HS-5 (cell line): ENCODE measurements at places on chromosomes 6 and 20.

DNA sequence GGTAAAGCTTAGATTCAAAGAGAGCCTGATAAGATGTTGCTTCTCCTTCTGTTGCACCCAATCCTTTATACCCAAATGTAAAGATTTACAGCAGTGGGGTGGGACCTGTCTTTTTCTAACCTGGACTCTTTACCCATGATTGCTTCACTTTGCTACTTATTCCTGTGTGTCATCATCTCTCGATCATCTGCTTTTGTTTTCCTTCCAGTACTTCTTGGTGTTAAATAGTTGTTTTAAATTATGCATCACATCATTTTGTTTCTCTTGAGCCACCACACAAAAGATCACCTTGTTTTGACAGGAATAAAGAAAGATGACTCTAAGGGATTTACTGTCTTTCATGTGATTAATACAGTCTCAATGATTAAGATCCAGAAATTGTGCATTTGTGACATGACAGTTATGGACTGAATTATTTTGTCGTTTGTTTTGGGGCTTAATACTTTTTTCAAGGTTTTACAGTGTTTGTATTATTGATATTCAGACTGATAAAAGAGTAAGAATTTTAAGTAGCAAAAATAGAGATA lies 123.1 kb downstream of the CDKAL1 start:
- no peak for DNase-seq

DNA sequence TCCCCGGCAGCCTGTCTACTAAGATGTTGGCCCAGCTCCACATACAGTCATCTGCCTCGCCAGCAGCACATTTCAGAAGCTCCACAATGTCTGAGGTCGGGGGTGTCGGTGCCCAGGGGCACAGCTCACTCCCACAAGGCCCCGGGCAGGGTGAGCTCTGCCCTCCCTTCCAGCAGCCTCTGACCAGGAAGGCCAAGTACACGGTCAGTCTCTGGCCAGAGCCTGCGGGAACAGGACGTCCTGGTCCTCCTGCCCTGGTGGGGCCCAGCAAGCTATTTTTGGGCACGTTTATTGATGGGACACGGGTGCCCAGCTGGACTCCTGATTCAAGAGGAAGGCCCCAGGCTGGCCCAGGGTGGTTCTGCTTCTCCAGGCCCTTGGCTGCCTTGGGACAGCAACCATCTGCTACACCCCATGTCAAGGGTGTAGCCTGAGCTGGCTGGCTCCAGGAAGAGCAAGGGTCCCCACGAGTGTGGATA lies 114.9 kb upstream of the PTPN1 start:
- DNase-seq, result no peak

DNA sequence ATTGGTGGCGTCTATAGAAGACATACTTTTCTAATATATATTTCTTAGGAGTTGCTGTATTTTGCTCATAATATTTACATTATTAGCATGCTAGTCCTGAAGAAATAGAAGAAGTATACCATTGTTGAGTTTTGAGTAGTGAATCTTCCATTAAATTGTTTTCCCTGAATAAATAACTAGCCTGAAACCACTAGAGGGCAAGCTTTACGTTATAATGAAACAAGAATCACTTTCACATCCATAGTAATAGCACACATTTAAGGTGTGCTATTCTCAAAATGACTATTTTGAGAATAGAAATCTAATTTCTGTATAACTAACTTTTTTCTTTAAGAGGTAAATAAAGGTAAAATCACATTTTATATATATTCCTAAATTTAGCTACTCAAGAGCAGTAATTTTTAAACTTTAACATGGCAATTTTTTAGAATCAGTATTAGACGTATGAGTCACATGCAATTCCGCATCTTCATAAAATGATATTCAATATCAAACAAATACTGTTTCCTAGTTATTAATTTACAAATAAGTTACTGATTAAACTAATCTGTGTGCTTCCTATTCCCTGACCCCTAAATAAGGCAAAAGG lies 213.2 kb upstream of the MANEA start:
- peak; percentile 6 for DNase-seq

GRCh38 chr6:128327890-128328289 lies 192.5 kb downstream of the PTPRK start:
- DNase-seq, result no peak

DNA sequence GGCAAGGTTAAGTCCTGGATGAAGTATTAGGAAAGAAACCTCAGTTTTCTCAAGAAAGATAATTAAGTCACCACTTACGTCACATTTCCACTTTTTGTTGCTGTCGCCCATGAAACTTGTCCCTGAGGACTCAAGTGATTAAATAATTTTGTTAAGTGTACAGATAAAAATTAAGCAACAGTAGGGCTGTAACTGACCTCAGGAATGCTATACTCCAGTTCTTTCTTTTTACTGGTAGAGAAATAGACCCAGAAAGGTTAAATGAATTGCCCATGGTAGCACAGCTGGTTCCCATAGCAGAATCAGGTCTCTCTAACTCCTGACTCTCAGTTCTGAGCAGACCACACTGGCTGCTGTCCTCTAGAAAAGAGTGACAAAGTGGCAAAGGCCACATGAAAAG lies 54.5 kb downstream of the CLIC5 start:
- no peak for DNase-seq

GRCh38 chr6:37125774-37126492 lies 44.0 kb upstream of the PIM1 start:
- no peak for DNase-seq

DNA sequence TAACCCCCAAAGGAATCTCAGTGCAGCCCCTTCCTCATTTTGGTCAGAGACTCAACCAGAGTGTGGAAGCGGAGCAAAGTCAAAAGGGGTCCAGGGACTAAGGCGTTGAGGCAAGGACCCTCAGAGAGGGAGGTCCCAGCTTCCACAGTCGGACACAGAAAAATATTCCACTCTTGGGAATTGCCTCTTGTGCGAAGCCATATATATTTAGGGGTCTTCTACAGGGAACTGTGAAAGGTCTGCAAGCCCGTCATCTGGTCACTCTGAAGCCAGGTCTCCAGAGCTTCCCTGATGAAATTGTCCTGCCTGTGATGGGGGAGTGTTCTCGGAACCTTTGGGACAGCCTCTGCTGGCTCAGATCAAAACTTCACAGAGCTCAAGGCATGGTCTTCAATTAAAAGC lies 160.8 kb downstream of the TBXT start:
- DNase-seq, result no peak

DNA sequence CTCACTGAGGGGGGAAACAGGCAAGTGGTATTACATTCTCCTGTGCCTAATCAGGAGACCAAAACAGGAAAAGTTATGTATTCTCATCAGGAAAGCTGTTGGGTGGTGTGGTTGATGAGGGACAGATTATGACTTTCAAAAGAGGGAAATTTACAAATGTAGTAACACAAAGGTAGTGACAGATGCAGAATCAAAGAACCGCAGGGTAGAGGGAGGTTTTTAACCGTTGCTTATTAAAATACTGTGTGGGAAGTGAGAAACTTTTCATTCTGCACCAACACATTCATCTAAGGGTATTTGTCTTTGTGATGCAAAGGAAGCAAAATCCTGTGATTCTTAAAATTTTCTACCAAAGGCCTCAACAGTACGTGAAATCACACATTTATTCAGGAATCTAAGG lies 288.2 kb upstream of the MAN1A1 start:
- no peak for DNase-seq

DNA sequence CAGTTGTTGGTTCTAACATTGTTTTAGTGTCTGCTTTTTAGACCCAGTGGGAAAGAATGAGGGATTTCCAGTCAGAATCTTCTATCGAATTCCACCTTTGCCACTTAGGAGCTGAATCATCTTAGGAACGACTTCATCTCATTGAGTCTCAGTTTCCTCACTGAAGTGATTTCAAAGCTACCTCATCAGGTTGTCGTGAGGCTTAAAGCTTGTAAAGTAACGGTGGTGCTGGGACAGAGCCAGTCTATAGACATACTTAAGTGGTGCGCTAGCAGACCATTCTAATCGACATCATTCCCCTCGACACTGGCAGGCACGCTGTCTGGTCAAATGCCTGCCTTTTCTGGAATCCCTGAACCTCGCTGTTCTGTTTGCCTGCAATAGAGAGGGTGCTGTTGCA lies 55.5 kb downstream of the TMEM170B start:
- DNase-seq, result no peak

DNA sequence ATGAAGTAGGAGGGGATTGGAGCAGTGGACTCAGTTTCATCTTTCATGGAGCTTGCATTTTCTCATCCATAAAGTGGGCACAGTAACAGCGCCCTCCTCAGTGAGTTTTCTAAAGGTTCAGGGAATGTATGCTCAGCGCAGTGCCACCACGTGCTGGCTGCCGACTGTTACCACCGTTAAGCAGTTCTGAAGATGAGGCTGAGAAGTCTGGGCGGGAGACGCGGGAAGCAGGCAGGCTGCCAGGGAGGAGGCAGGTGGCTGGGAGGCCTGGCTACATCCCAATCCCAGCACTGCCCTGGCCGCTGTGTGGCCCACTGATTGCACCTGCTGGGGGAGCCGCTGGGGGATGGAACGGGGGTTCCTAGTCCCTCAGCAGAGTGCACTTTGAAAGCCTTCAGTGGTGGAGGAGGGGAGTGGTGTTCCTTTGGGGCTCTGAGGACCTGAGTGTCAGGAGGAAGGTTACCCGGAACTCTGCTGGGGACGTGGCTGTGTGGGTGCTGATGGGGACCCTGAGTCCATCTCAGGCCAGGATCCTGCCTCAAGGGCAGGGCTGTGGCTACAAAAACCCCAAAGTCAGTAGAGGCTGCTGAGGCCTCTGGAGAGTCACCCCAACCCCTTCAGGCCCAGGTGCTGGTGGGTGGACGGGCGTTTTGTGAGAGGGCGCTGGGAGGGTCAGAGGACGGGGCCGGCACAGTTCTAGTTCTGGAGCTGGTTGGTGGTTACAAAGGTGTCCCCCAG lies 28.0 kb upstream of the PHACTR3 start:
- no peak for DNase-seq

DNA sequence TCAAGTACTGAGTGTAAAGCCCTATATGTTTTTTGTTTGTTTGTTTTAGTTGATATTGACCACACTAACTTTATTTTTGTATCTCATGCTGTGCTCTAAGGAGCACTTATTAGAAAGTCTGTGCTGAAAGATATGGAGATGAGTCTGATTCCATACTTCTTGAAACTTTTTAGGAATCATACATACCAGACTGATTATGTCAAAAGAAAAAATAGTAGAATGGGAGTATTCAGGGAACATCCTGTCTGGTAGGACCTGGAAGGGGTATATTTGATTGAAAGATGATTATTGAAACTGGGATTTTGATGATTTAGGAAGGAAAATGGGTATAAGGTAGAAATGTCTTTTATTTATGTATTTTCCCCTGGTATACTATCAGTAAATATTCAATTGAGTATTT lies 111.4 kb downstream of the QKI start:
- DNase-seq, result no peak

DNA sequence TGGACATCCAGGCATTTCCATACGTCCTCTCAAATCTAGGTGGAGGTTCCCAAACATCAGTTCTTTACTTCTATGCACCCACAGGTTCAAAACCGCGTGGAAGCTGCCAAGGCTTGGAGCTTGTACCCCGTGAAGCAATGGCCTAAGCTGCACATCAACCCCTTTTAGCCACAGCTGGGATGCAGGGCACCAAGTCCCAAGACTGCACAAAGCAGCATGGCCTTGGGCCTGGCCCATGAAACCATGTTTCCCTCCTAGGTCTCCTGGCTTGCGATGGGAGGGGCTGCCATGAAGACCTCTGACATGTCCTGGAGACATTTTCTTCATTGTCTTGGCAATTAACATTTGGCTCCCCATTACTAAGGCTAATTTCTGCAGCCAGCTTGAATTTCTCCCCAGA lies 88.9 kb upstream of the CBLN4 start:
- DNase-seq, result no peak

- no peak for DNase-seq
These were observed 20.2 kb downstream of the FBXL4 start for GRCh38 chr6:98927534-98927933.

- DNase-seq, result no peak
These were observed 8.8 kb downstream of the ZBTB46 start for GRCh38 chr20:63822276-63822696.

DNA sequence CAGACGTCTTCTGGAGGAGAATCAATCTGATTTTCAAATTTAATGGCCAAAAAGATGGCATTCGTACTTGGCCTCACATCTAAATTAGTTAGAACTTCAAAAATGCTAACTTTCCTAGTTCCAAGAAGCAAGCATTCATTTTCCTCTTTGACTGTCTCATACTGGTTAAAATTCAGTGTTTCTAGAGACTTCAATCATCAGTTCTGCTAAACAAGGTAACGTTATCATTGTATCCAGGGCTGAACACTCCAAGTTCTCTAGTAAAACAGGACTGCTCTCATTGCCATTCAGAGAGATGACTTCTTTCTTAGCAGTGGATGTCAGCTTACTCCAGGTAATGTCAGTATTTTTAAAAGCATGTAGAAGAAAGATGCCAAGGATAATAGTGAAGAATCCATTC lies 34.6 kb upstream of the ENTPD6 start:
- no peak for DNase-seq

DNA sequence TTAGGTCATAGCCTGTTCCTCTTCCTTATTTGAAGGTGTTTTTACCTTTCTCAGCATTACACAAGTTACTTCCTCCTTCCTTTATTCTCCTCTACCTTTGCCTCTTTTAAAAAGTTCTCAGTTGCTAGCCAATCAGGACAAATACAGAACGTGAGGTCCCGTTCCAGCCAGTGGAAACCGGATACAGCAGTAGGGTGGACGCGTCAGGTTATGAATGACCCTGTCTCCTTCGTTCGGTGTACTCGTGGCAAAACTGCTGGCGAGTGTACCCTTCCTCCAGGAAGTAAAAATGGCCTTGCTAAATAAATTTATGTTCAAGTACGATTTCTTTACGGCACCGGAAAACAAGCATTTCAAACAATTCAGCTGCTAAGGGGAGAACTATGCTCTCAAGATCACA lies 77.0 kb upstream of the MLN start:
- no peak for DNase-seq

DNA sequence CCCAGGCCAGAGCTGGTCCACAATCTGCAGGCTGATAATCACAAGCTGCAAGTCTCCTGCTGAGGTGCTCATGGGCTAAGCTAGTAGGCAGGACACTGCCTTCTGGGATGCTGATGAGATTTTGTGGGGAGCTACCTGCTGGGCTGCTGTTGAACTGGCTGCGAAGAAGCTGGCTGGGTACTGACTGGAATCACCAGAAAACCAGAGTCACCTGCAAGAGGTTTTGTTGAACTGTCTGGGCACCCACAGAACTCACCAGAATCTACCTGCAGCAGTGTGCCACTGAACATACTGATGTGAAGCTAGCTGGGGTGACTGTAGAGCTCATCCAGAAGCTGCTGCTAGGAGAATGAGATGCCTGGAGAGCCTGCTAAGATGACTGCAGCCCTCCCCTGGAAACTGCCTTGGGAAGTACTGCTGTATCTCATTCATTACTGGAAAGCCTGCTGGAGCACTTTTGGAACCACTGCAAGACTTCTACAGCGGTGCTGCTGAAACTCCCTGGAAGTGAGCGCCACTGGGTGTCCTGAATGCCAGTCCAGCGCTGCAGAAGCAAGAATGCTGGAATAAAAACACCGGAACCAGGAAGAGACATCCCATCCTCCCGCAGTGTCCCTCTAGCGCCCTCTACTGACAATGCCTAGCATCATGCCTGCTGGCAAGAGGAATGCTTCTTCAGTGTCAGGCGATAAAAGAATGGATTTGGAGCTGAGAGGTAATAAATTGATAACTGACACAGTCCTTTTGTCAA lies 64.9 kb upstream of the ARHGAP18 start:
- no peak for DNase-seq

GRCh38 chr20:33679758-33680485 lies 5.7 kb upstream of the NECAB3 start:
- DNase-seq, result no peak

- DNase-seq, result no peak
These were observed 77.1 kb upstream of the MAN1A1 start for GRCh38 chr6:119426619-119427018.
